H1 (cell line): ENCODE measurements at places on chromosomes 5 and 9. TPM values are rescaled to one million over a fixed set of nuclear protein-coding genes. Genes with fewer than 3 reads are reported as not detected.
A peak's percentile ranks its signal among the peaks of the same experiment; 100 is the strongest.

The ARL14EPL gene
- not detected in 2 replicates for polyA plus RNA-seq

The GPR151 gene
- polyA plus RNA-seq, result 0.03 TPM in 1 of 2 replicates, not detected in the other

The GFI1B gene
- polyA plus RNA-seq, result 0.11 and 0.20 TPM in 2 replicates

GRCh38 chr9:129857207-129857606, 21.9 kb downstream of the USP20 start:
- DNase-seq, result no peak

DNA sequence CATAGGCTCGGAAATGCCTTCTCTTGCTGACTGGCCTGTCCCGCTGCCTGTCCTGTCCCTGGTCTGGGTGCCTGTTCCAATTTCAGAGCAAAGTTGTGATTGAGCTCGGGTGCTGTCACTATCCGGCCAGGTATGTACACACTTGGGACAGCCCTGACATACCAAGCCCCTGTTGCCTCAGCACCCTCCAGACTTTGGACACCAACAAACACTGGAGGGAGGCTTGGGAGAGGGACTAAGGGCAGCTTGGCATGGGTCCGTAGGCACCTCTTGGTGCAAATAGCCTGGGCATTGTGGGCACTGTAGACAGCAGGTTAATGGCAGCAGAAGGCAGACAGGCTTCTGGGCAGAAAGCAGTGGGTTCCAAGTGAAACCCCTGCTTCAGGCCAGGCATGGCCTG, 86.3 kb upstream of the SEMA6A start:
- no peak for DNase-seq

DNA sequence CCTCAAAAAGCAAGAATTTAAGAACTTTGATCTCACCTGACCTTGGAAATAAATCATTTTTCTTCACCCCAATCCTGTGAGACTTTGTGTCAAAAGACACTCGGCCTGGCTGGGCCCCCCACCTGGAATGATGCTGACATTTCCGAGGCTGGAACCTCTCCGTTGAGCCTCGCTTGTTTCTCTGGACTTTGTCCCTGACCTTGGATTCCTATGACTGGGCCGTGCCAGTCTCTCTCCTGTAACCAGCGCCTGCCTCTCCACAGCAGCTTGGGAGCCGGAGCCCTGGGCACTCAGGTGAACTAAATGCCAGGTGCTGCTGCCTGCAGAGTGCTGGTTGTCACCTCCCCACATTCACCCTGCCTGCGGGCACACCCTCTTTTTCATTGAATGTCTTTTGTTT, 62.7 kb downstream of the RETREG1 start:
- DNase-seq, result no peak

DNA sequence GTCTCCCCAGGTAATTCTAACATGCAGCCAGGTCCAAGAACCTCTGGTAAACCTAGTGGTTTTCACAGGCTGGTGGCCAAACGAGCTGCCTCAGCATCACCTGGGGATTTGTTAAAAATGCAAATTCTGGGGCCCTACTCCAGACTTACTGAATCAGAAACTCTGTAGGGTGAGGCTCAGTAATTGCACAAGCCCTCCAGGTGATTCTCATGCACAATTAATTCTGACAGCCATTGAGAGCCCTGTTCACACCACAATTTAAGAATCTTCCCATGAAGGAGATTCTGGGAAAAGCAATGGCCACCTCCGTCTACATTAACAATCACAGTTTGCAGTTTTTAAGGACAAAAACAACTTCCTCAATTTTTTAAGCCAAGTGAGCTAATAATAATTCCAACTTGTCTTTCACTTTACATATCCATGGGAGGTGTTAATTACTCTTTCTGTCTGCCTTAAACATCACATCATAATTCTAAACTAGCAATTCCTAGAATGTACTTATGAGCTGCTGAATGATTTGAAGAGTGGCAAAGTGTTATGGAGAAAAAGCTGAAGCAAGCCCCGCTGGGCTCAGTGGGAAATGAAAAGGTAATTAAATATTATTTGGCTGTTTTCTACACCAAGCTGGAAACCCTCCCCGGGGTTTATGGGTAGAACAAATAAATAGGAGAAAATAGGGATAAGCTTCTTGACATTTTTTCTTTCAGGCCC, 70.0 kb downstream of the GLDC start:
- DNase-seq, result no peak

DNA sequence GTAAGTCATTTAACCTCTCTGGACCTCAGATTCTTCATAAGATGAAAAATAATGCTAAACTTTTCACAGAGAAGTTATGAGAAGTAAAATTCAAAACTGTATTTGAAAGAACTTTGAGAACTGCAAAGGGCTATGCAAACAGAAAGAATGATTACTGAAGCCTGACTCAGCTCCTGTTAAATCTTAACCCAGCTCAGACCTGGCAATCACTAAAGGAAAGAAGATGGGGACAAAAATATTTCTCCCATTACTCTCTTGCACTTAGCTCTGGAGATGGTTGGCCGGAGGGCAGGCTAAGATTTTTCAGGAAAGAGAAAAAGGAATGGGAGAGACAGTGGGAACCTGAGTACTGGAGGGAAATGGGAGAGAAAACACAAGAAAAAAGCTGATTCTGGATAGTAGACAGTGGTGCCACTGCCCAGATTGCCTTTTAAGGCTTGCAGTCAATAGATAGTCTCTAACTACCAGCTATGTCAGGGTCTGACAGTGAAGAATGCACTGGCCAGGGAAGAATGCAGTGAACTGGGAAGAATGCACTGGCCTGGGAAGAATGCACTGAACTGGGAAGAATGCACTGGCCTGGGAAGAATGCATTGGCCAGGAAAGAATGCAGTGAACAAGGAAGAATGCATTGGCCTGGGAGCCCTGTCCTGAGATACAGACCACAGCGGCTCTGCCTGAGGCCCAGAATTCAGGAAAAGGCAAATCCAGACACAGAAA, 25.2 kb upstream of the CEMIP2 start:
- no peak for DNase-seq

- DNase-seq, result peak; percentile 76
These were observed 1.5 kb downstream of the SMARCA2 start for GRCh38 chr9:2016408-2017330.
